ENCODE measurements at places on chromosomes 5 and 9. TPM values are rescaled to one million over a fixed set of nuclear protein-coding genes. Genes with fewer than 3 reads are reported as not detected.

Gene INSL6
- total RNA-seq: not detected

- no peak for DNase-seq
Measured at GRCh38 chr5:3704661-3705060, 109.0 kb downstream of the IRX1 start.

Gene TAF11L10
- total RNA-seq: not detected

DNA sequence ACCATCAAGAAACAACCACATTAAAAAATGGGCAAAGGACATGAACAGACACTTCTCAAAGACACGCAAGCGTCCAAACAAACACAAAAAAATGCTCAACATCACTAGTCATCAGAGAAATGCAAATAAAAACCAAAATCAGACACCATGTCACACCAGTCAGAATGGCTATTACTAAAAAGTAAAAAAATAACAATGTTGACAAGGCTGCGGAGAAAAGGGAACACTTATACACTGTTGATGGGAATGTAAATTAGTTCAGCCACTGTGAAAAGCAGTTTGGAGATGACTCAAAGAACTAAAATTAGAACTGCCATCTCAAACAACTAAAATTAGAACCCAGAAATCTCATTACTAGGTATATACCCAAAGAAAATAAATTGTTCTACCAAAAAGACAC, 80.4 kb downstream of the CAAP1 start:
- DNase-seq: no peak

Gene VLDLR
- 0.80 TPM for total RNA-seq

- DNase-seq: no peak
Measured at GRCh38 chr5:156271569-156271968, 55.4 kb upstream of the SGCD start.

GRCh38 chr5:93246090-93246855, 334.7 kb downstream of the NR2F1-AS1 start:
- no peak for DNase-seq

Measured in transverse colon (tissue), 4 donors.